PC-3 (cell line): ENCODE measurements at places on chromosomes 6 and 20. TPM values are rescaled to one million over a fixed set of nuclear protein-coding genes. Genes with fewer than 3 reads are reported as not detected.

SPATS1 gene
- not detected in 2 replicates for total RNA-seq

- no peak for DNase-seq
These were observed 172.7 kb upstream of the NOX3 start for GRCh38 chr6:155628306-155628705.

GRCh38 chr20:8778387-8778786, 290.5 kb upstream of the PLCB4 start:
- DNase-seq, result no peak

DNA sequence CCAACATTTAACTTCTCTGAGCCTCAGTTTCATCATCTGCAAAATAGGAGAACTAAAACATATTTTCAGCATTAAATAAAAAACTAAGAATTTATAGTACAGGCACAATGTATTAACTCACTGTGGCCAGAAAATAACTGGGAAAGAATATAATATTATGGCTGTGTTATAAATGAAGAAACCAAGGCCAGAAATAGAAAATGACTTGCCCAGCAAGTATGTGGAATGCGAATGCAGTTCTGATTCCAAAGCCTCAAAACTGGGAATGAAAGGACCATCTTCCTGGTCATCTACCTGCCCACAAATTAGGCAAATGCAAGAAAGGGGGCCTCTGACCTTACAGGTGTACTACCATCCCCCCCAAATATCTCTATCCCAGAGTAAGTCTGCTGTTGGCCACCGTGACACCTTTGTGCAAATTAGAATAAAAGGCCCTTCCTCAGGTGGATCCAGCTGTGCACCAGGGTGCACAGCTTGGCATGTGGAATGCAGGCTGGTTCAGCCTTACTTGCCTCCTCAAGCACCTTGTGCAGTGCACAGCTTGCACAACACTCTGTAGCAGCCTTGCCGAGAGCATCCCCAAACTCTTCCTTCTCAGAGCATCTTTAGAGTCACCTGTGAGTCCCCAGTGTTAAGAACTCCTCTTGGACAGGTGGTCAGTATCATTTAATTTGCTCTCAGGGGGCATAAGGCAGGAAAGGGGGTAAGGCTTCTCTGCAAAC, 4.4 kb downstream of the SLC13A3 start:
- DNase-seq, result no peak
